Bronchus fibroblast of lung (primary cell): ENCODE measurements at places on chromosomes 12 and 14. TPM values are rescaled to one million over a fixed set of nuclear protein-coding genes. Genes with fewer than 3 reads are reported as not detected.

Gene C12orf75
- 117 and 153 TPM in 2 replicates for total RNA-seq

Gene SLC25A3
- total RNA-seq, result 830 and 1,140 TPM in 2 replicates

Gene NTN4
- total RNA-seq, result 3.6 and 5.4 TPM in 2 replicates

Gene CCDC184
- 0.34 and 0.45 TPM in 2 replicates for total RNA-seq

Gene IGFBP6
- total RNA-seq, result 632 and 635 TPM in 2 replicates

Gene SERPINA4
- total RNA-seq, result not detected in 2 replicates
